AG04450 (cell line): ENCODE measurements at places on chromosomes 16 and 17. TPM values are rescaled to one million over a fixed set of nuclear protein-coding genes. Genes with fewer than 3 reads are reported as not detected.

The SLC5A11 gene
- polyA plus RNA-seq: not detected in 2 replicates

The ANKRD40CL gene
- not detected in 2 replicates for polyA plus RNA-seq

The KCNJ16 gene
- not detected in 2 replicates for polyA plus RNA-seq

The ZPBP2 gene
- not detected in 2 replicates for polyA plus RNA-seq

DNA sequence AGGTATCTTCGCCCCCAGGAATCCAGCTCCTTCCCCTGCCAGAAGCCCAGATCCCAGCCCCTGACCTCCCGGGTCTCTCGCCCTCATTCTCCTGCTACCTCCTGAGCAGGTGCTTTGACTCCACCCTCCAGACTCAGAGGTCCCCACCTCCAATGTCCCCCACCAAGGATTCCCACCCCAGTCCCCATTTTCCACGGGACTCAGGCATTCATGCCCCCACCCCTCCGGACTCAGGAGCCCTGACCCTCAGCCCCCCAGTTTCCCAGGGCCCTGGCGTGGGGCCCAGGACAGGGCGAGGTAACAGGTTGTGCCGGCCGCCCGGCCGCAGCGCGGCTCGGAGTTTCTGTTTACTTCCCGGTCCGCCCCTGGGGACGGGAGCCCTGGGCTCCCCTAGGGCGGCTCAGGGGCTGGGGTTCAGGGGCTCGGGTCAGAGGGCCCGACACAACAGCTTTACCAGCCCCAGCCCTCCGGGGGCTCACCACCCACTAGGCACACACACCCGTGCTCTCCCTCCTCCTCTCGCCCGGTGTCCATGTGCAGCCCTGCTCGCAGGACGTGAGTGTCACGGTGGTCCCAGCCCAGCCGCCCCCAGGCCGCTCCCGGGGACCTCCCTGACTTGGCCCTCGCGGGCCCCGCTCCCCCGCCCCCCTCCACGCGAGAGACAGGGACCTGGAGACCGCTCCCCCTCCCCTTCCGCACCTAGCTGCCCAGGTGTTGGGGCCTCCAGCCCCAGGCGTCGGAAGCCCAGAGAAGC is 595 bp downstream of the BICDL2 start:
- DNase-seq: no peak

GRCh38 chr17:57772774-57773173 is 27.7 kb upstream of the CCDC182 start:
- DNase-seq: no peak

GRCh38 chr17:52120465-52120864 is 38.0 kb downstream of the CA10 start:
- DNase-seq: no peak

- DNase-seq: no peak
Observed at GRCh38 chr16:11679941-11680911, 12.0 kb downstream of the SNN start.

GRCh38 chr17:75684924-75685323 is 17.8 kb downstream of the SAP30BP start:
- no peak for DNase-seq

- no peak for DNase-seq
Observed at GRCh38 chr17:65417406-65418221, 143.8 kb downstream of the AXIN2 start.

DNA sequence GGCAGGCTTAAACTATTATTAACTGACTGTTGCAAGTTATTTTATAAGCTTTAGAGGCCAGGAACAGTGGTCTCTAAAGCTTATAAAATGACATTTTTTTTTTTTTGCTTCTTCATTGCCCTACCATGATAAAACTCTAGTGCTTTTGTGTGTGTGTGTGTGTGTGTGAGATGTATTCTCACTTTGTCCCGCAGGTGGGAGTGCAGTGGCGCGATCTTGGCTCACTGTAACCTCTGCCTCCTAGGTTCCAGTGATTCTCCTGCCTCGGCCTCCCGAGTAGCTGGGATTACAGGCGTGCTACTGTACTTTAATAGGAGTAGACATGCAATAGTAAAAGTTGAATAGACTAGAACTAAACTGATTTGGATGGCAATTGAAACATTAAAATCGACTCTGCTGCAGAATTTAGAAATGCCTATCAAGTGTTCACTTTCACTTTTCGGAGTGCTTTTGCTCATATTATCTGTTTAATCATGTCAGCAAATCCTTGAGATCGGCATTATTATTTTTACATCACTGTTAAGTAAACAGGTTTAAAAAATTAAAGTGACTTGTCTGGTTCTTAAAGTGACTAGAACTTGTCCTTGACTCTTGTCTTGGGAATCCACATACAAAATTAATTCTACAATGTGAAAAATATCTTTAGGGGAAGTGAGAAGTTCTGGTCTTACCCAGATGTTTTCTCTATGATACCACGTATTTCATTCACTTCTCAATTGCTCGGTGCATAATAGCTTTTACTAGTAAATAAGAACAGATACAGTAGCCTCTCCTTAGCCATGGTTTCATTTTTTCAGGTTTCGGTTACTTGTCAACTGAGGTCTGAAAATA is 8.4 kb upstream of the PCTP start:
- no peak for DNase-seq

DNA sequence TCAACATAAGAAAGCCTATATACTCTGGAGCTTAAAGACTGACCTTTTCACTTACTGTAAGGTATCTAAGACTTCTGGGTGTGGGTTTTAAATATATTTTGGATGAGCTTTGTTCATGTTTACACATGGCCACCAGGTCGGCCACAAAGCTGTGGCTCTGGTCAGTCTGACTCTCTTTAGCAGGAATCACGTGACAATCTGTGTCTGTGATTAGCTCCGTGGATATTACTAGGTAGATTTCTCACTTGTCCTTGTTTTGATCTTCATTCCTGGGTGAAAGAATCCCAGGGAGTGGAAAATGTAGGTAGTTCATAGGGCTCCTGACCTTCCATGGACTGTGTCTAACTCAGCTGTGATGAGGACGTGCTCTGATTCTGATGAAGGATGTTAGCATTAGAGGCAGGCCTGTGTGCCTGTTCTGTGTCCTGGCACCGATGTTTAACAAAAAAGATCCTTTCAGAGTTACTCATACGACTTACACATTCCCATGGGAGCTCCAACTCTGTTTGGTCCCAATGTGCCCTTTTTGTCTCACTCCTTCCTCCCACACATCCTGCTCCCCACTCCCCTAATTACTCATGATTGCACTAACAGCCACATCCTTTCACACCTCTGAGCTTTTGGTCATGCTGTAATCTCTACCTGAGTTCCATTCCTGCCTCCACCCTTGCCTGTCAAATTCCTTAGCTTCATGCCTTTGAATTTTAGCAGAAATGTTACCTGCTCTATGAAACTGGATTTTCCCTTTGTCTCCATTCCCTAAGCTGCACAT is 425.1 kb downstream of the MAF start:
- no peak for DNase-seq

DNA sequence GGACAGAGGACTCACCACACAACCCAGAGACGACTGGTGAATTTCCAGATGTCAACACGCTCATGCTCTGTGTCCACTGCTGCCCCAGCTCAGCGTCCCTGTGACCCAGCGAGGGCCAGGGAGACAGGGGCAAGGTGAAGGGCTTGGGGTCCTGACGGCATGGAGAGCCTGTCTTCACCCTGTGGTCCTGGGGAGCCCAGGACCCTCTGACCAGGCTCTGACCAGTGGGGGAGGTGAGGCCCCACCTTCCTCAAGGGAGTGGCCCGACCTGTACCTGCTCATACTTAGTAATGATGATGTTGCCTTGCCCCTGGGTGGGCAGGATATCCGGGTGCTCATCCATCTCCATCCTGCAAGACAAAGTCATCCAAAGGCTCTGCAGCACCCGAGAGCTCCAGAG is 39.8 kb downstream of the TNFRSF13B start:
- no peak for DNase-seq

DNA sequence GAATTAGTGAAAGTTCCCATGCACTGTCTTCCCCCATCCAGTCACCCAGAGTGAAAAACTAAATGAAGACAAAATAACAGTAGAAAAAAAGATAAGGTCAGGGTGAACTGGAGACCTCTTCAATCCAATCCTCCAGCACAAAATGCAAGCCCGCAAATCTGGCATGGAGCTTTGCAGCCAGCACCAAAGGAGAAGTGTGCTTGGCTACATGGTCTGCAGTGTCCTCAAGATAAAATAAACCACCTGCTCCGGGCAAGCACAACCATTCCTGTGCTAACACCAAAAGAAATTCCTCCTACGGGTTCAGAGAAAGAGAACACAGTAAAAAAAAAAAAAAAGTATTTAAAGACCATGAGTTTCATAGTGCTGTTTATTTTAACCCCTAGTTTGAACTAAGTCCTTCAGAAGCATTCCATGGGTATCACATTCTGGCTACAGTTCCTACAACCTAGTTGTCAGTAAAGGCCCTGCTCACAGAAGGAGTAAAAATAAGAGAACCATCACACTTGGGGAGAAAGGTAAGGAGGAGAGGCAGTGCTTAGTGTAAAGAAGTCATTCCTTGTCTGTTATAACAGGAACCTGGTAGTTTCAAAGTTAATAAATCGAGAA is 109.1 kb downstream of the GAS7 start:
- no peak for DNase-seq

DNA sequence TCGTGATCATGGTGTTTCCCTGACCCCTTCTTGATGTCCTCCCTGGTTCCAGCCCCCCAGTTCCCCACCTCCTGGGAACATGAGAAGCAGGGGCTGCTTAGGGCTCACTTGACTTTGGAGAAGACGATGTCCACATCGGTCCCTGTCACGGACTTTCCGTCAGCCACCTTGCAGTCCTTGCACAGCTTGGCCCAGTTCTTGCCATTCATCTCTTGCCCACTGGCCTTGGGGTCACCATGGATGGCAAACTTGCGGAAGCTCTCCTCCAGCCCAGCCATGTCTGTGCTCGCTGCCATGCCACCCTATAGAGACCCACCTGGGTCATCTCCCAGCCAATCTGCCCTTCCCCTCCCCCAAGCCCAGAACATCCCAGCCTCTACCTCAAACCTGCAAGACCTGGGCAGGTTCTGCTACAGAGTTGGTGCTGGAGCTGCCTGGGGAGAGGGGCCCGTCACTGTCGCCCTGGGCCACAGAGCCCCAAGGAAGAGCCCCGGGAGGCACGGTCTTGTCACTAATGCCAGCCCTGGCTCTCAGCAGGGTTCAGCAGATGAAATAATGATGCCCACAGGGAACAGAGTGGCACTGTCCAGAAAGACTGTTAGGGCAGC is 2.4 kb downstream of the TPPP3 start:
- no peak for DNase-seq

- no peak for DNase-seq
Observed at GRCh38 chr17:74466828-74467184, 372 bp downstream of the CD300A start.

GRCh38 chr16:8286348-8286747 is 304.0 kb downstream of the TMEM114 start:
- no peak for DNase-seq

DNA sequence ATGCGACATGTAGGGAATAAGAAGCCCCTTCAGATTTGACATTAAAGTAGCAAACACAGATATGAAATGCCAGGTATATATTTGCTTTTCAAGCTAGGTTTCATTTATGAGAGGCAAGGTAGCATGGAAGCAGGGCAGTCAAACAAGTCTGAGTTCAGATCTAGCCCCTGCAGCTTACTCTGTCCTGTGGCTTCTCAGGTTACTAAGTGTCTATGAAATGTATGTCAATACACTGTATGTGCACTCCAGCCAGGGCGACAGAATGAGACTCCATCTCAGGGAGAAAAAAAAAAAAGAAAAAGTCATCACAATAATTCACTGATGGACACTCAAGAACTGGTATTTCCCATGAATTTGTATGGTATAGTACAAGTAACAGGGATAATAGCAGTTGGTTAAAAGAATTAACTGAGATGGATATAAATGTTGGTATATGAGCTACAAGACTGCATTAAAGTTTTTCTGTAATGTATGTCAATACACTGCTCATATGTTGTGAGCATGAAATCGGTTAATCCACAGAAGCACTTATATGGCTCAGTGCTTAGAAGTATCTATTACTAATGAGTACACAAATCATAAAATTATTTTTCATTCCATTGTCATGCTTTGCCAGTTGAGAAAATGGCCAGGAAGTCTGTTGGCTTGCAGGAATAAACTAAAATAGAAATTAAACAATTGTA is 2.9 kb upstream of the WSB1 start:
- no peak for DNase-seq
